ENCODE measurements at places on chromosomes 16 and 17.

GRCh38 chr17:80452173-80452915 is 24.1 kb downstream of the NPTX1 start:
- no peak for DNase-seq

DNA sequence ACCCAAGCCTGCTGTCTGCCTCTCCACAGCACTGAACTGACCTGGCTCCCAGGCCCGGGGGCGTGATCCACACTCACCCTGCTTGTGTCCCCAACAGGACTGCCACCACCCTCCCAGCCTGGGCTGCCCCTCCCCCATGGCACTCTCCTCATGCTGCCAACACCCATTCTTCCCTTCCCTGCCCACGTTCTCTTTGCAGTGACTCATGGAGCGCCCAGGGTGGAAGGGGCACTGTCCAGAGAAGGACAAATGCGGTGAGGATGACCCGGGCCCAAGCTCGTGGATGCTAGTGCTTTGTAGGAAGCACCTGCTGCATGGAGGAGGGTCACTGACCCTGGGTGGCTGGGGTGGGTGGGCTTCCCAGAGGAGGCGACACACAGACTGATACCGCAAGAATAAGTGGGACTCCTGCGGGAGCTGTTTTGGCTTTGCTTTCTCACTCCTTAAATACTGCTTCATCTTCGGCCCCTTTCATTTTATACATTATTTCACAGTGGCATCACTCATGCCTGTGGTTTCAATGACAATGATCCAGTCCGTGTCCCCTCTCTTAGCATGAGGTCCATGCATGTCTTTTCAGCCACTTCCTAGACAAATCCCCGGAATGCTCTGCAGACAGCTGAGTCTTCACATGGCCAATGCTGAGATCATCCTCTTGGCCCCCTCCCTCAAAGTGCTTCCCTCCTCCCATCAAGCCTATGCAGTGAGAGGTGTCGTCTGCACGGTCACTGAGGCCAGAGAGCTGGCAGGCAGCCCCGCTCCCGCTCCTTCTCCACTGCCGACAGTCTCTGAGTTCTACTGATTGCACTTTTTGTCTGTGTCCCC is 17.6 kb downstream of the CDK5R1 start:
- DNase-seq = no peak

GRCh38 chr16:83085660-83086059 is 458.9 kb downstream of the CDH13 start:
- DNase-seq = no peak

GRCh38 chr17:32015245-32016013 is 8.2 kb downstream of the LRRC37B start:
- no peak for DNase-seq

DNA sequence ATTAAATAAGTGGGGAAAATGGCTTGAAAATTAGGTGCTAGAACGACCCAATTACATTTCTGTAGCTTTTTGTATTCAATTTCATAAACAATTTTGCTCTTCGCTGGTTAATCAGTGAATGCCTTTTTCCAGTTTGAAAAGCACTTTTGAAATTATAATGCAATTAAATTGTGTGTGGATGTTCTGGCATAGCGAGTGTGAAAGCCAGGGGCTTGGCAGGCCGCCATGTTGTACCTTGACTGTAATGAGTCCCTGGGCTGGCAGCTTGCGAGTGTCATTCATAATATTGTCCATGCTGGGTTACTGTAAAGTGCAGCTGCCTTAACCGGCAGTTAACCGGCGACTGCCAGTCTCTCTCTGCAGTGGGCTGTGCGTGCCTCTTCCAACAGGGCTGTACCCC is 177.8 kb downstream of the CCDC182 start:
- no peak for DNase-seq

GRCh38 chr17:47324224-47325020 is 667 bp downstream of the EFCAB13 start:
- peak; percentile 78 for DNase-seq

DNA sequence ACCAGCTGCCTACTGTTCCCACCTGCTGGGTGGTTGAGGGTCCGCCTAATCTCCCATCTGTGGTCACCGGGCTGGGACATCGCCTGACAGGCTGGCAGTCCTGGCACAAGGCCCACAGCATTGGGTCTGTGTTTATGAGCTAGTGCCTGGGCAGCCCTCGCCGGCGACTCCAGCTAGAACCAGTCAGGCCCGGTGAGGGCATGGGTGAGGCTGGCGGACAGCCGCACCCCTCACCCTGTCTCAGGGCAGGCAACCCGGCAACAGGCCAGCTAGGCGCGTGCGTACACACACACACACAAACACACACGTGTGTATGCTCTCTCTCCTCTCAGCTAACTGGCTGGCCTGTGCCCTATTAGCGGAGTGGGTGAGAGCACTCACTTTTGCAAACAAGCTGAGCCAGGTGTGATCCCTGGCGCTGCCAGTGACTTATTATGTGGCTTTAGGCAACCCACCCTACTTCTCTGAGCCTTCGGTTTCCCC is 10.4 kb downstream of the HSD11B2 start:
- no peak for DNase-seq

DNA sequence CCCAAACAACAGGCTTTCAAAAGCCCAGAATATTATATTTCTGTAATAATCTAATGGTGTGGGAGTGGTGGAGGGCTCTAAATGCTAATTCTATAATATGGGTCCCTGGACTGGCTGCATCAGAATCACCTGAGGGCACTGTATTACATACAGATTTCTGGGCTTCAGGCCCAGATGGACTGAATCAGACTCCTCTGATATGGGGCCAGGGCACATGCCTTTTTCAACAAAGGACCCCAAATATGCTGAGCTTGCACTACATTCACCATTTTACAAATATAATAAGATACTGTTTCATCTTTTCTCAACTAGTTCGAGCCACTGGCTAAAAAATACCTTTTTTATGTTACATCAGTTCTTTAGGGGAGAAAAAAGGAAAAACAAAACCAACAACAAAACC is 309.7 kb downstream of the MAP2K6 start:
- DNase-seq = no peak

GRCh38 chr16:89903908-89904515 is 14.7 kb upstream of the MC1R start:
- no peak for DNase-seq

- DNase-seq = no peak
Measured at GRCh38 chr16:54051821-54052220, 234.8 kb downstream of the IRX3 start.

DNA sequence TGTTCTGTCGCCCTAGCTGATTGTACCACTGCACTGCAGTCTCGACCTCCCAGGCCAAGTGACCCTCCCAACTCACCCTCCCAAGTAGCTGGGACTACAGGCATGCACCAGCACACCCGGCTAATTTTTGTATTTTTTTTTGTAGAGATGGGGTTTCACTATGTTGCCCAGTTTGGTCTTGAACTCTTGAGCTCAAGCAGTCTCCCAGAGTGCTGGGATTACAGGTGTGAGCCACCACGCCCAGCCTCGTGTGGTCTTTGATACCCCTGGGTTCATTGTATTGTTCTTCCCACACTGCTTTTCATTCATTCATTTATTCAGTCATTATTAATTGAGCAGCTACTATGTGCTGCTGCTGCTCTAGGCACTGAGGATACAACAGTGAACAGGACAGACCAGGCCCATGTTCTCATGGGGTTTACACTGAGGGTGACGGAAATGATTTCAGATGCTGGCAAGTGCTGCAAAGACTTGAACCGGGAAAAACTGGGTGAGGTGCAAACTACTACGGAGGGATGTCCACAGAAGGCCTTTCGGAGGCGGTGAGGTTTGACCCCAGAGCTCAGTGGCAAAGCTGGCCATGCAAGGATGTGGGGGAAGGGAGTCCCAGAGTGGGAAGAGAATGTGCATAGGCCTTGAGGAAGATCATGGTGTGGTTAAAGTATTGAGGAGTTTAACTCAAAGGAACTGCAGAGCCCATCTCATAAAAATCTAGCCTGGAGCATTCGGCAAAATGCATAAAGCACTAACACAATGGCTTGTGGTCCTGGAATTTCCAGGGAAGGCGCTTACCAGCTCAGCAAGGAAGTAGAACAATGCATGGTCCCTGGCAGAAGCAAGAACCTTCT is 10.9 kb downstream of the ABCC1 start:
- no peak for DNase-seq

DNA sequence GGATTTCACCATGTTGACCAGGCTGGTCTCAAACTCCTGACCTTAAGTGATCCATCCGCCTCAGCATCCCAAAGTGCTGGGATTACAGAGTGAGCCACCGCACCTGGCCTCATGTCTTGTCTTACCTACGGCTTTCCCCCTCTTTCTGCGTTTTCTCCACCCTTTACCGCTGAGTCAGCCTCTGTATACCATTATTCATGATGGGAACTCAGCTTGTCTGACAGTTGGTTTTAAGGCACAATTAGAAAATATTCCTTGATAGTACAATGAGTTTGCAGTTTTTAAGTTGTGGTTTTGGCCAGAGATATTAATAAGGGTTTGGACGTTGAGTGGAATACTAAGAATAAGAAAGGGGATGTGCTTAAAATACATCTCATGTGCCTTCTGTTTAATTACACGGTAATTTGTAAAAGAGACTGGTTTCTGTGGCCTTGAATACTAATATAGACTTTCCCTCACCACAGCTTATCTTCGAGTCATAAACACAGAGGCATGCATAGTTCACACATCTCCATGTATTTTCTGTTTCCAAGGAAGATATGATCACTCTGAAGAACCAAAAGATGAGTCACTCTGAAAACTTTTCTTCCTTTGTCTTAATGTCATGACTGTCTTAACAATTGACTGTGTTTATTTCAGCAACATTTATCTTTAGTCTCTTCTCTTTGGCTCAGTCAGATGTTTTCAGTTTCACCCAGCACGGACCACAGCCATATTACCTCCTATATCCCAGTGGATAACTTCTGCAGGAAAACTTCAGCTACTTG is 54.4 kb downstream of the PITPNC1 start:
- no peak for DNase-seq

DNA sequence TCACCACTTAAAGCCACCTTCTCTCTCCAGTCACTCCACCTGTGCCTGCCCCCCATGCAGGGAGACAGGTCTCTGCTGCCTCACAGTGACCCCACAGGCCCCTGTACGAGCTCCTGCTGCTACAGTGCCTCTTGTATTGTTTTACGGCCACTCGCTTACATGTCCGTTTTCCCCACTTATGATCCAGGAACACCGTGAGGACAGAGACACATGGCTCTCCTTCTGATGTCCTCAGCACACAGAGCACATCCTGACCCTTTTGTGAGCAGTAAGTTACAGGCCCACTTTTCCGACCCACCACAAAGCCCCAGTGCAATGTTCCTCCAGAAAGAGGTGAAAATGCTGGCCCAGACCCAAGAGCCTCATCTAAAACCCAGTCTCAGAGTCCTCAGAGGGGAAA is 84.8 kb upstream of the GNAO1 start:
- no peak for DNase-seq

GRCh38 chr16:73287859-73288405 is 240.0 kb upstream of the ZFHX3 start:
- no peak for DNase-seq

DNA sequence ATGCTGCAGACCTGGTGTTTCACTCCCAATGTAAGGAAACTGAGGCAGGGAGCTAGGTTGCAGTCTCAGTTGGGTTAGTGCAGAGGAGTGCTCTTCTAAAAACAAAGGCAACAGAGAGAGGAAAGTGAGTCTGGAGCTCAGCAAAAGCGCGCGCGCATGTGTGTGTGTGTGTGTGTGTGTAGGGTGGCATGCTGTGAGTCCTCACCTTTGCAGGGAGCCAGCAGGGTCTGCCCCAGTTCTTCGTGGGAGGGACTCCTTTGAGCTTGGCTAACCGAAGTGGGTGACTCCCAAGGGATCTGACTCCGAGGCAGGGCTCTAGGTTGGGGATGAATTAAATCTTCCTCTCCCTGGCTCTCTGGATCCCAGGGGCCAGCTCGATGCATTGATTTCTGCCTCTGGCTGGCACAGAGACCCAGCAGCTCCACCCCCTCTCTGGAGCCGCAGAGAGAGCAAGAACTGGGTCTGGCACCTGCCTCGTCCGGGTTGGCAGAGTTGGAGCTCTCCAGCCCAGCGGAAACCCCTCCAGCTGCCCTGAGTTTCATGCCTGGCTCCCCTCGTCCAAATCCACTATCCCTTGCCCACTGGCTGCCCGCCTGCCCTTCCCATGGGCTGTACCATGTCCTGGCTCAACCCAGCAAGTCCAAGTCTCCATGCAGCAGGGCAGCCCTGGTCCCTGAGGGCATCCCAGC is 1.3 kb upstream of the BTBD17 start:
- no peak for DNase-seq

DNA sequence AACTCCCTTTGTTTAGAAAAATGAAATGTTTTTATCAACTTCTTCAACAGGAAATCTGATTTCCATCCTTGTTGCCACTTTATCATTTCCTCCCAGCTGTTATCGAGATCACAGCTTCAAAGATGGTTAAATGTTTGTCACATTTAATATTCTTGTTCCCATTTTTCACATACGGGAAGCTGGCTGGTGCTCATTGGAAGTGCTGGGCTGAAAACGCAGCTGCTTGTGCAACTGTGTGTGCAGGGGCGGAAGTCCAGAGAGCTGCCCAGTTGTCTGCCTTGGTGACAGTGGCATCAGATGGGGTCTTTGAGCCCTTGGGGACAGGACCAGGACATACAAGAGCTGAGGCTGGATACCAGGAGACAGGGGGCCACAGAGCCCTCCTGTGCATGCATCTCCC is 549.2 kb upstream of the CDH11 start:
- DNase-seq = no peak

- DNase-seq = peak; percentile 89
Measured at GRCh38 chr17:48728232-48729231, at the start of gene HOXB13. HOXB13 (minus strand) TSS chr17:48728750; CDS start chr17:48728593, 157 bp downstream.

DNA sequence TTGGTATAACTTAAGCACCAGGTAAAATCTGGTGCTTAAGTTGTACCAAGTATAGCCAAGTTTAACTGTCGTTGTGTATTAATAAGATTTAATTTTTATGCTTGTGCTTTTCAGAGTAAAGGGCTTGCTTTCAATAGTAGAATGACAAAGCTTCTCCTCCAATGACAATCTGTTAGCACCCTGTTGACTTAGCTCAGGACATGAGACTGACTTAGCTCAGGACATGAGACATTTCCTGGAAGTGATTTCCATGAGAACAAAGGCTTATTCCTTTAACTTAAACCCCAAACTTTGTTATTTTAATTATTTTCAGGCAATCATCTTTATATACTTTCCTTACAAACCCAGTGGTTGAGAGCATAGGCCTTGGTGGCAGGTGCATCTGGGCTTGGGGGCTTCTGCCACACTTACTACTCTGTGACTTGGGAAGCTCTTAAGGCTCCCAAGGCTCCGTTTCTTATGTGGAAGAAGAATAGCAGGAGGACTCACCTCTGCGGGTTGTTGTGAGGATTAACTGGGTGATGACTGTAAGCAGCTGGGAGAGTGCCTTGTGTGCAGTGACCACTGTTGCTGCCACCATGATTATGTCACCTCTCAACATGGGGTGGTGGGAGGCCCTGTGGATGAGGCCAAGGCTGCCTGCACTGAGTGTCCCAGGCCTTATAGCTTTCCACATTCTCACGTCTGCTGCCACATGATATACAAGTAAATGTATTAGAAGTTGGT is 59.4 kb upstream of the CMIP start:
- no peak for DNase-seq

GRCh38 chr16:65044873-65045272 is 77.0 kb downstream of the CDH11 start:
- no peak for DNase-seq
